ENCODE measurements at places on chromosomes 3 and 15.

DNA sequence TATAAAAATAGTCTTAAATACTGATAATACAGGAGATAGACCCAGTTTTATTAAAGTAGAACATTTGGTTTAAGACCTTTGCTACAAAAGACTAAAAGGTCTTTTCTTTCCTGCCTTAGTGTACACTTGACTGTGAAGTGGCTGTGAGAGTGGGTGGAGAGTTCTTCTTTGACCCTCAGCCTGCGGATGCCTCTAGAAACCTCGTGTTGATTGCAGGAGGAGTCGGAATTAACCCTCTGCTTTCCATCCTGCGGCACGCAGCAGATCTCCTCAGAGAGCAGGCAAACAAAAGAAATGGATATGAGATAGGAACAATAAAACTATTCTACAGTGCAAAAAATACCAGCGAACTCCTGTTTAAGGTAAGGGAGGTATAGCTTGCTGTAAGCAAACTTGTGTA is 36.5 kb downstream of the OXNAD1 start:
- no peak for DNase-seq

DNA sequence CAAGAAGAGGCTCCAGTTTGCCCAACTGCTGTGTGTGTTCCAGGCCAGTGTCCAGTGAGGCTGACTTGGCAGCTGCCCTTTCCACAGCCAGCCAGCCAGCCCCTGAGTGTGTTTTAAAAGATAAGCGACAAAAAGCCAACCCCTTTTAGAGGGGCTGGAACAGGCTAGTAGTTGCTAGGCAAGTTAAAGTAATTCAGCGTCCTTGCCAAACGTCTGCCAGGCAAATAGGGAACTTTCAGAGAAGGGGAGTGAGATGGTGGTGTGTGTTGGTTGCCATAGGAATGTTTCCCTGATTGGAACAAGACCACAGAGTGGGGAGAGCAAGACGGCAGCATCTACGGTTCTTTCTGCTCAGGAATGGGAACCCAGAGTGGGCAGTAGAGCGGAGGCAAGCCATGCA is 86.3 kb downstream of the TMEM108 start:
- no peak for DNase-seq

DNA sequence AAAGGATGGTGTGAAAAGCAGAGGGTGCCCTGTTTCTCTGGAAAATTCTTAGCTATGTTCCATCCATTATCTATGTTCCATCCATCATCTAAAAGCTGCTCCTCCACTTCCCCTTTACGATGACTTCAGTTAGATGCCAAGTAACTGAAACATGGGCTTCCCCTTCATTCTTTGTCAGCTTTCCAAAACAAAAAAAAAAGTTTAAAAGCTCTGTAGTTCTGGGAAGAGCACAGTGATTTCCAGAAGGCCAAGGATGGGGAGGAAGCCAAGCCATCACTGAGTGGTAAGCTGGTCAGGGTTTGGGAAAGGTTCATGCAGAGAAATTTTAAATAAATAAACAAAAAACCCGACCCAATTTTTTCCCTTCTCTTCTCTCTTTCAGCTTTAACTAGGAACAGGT is 111.5 kb downstream of the CFAP44 start:
- no peak for DNase-seq

- DNase-seq: no peak
Observed at GRCh38 chr3:55854494-55854893, 367.4 kb upstream of the WNT5A start.

GRCh38 chr3:159593927-159594605 is 394.6 kb upstream of the IL12A start:
- DNase-seq: no peak

- DNase-seq: no peak
Observed at GRCh38 chr3:171836855-171837254, 6.3 kb upstream of the TMEM212 start.

GRCh38 chr3:123318374-123318773 is 116.6 kb downstream of the SEC22A start:
- no peak for DNase-seq

- DNase-seq: no peak
Observed at GRCh38 chr3:12127391-12127790, 31.3 kb downstream of the TIMP4 start.

GRCh38 chr3:46660543-46661523 is 32.6 kb downstream of the ALS2CL start:
- DNase-seq: no peak

DNA sequence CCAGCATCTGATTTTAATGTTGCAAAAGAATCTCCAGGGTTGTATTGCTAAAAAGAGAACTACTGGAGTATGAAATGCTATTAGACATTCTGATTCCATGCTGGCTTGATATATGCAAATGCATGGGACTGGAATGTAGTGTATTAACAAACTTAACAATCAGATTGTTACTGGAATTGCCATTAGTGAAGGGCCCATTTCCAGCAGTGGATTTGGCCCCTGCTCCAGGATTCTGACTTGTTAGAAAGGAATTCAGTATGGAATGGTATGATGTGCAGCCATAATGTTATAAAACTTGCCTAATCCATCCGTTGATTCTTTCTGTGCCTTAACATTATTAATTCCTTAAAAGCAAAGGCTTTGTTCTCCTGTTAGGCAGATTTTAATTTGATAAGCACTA is 7.9 kb downstream of the ARRDC4 start:
- no peak for DNase-seq

GRCh38 chr3:121698901-121699300 is 38.2 kb upstream of the HCLS1 start:
- DNase-seq: no peak

GRCh38 chr15:34318277-34319079 is 19.1 kb downstream of the SLC12A6 start:
- no peak for DNase-seq

GRCh38 chr3:95280711-95281352 is 1218.0 kb downstream of the NSUN3 start:
- no peak for DNase-seq

DNA sequence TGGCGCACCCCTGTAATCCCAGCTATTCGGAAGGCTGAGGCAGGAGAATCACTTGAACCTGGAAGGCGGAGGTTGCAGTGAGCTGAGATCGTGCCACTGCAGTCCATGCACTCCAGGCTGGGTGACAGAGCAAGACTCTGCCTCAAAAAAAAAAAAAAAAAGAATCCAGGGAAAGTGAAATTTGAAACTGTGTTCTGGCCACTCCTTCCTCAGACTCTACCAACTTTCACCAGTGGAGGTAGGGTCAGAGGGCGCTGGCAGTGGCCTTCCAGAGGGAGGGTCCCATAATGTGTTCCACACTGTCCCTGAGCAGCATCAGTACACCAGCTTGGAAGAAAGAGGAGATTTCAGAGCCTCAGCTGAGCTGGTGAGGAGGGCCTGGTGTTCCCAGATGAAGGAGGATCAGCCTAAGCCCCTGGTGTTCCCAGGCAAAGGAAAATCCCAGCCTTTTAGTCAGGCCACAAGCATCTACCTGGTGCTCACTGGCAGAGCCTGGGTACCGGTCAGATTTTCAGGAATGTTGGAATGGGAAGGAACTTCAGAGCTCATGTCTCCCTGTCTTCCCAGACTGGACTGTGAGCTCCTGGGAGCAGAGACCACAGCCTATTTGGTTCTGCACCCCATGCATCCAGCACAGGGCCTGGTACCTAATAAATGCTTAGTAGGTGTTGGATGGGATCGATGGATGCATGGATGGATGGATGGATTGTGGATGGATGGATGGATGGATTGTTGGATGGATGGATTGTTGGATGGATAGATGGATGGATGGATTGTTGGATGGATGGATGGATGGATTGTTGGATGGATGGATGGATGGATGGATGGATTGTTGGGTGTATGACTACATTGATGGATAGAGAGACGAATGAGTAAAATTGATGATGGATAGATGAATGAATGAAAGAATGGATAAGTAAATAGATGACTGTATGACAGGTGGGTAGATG is 117.9 kb downstream of the CORO2B start:
- DNase-seq: no peak

- DNase-seq: no peak
Observed at GRCh38 chr3:72791161-72791560, 57.1 kb downstream of the SHQ1 start.

DNA sequence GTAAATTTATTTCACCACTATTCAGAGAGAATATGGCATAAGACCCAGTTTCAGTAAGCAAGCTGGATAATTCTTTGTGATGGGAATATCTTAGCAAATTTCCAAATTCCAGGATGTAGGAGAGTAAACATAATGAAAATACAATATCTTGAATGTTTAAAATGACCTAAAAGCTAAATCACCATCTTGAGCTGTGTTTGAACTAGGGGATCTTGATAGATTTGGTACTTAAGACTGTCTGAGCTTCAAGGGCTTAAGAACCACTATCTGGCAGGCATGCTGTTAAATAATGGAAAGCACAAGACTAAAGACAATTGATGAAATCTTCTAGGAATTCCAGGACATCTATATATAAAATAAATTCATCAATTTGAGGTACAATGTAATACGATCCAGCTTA is 217.7 kb downstream of the ATP8B4 start:
- DNase-seq: no peak

DNA sequence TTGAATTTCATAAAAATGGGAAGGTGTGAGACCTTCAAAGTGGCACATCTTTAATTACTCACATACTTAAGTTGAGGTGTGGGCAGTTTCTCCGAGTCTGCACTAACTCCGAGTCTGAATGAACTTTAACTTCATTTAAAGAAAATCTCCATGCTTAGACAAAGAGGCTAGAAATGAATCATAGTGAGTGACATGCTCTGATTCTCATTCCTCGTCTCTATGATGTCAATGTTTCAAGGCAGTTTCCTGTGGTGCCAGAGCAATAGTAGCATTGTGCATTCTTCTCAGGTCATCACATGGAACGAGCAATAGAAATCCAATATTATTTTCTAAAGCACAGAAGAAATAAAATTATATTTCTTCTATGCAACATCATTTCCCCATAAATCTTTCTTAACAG is 224.8 kb downstream of the KCNMB2 start:
- DNase-seq: no peak

DNA sequence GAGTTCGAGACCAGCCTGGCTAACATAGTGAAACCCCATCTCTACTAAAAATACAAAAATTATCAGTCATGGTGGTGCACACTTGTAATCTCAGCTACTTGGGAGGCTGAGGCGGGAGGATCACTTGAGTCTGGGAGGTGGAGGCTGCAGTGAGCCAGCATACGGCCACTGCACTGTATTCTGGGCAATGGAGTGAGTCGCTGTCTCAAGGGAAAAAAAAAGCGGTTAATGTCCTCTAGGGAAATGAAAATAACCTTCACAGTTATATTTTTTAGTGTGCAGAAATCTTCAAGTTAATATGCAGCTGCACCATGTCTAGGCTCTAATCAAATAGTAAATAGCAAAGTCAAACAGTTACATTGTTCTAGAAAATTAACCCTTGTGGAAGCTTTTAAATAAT is 14.8 kb downstream of the CEP19 start:
- DNase-seq: no peak

- no peak for DNase-seq
Observed at GRCh38 chr3:174536319-174536718, 322.8 kb upstream of the NAALADL2 start.

GRCh38 chr3:57992452-57993213 is 15.6 kb upstream of the FLNB start:
- no peak for DNase-seq

DNA sequence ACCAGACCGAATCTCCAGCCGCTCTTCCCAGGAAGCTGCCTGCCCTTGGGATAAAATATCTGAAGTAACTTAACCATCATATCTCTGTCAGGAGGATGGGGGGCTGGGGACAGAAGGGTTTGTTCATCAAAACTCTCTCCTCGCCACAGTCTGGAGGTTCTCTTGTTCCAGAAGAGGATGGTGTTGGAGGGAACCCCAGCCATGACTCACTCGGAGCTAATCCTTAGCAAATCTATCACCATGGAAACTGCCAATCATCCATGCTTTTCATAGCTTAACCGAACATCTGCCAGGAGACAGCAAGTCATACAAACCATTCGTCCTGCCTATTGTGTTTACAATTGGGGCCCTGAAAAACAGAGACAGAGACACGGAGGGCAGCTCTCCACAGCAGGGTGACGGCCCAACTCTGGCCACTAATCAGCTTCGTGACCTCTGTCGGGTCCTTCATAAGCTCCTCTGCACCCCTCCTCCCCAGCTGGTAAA is 73.8 kb upstream of the HEG1 start:
- no peak for DNase-seq

DNA sequence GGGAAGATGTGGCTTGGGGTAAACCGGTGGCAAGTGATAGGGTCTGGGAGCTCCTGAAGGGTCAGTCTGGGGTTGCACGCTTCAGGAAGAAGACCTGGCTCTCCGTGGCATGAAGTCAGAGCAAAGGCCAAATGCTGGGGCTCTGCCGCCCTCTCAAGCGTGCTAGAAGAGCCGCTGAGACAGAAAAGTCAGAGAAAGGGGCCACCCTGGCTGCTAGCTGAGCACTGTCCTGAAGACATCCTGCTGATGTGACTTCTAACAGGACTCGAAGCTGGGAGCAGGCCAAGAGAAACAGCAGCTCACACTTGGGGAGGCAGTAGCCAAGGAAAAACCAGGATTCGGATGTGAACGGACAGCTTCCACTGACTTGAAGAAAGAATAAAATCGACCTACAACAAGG is 270.4 kb downstream of the OCA2 start:
- DNase-seq: no peak

DNA sequence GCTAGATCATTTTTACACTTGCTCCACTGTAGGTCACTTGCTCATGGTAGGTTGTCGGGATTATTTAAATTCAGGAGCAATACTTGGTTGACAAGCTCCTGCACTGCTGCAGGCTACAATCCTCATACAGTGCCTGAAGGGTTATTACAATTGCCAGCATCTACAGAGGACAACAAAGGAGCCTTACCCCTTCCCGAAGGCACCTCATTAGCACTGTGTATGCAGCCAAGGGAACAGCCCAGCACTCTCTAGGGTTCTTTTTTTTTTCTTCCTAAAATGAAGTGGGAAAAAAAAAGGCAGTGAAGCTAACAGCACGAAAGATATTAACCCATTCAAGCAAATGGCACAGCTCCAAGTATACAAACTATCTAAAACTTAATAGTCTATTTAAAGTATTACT is 142.7 kb downstream of the ULK4 start:
- DNase-seq: no peak

DNA sequence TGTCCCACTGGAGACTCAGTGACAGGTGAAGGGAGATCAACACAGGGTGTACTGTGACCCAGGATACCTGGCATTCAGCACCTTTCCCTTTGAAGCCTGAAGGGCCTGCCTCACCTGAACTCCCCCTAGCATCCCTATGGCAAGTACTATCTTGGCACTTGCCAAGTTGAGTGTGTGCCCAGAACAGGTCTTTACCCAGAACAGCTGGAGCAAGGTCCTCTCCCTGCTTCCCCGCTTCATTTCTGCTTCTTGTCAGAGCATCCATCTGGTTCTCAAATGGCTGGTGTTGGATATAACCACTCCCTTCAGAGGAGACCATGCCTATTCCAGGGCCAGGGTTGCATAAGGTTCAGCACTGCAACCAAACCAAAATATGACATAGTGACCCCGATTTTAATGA is 73.0 kb downstream of the FAM43A start:
- no peak for DNase-seq

DNA sequence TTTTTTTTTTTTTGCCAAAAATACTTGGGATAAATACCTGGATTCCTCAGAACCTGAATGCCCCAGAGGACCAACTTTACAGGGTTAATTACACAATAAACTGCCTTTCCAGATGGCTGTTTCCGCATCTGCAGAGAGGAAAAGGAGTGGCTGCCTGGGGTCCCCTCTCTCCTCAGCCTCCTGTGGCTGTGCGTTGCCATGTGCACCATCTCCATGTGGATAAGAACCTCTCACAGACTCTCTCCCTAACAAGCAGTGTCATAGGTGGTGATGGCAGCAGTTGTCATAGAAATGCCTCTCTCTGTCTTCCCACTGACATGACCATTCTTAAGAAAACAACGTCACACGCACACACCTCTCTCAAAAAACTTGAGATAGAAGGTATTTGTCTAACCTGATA is 179.4 kb downstream of the RPLP1 start:
- DNase-seq: no peak
